ENCODE measurements at places on chromosomes 11 and 22. TPM values are rescaled to one million over a fixed set of nuclear protein-coding genes. Genes with fewer than 3 reads are reported as not detected.

Gene ZNF202
- total RNA-seq: 5.1 TPM

GRCh38 chr22:47160141-47160541, 397.7 kb downstream of the TBC1D22A start:
- DNase-seq: no peak

Gene ENTHD1
- not detected for total RNA-seq

DNA sequence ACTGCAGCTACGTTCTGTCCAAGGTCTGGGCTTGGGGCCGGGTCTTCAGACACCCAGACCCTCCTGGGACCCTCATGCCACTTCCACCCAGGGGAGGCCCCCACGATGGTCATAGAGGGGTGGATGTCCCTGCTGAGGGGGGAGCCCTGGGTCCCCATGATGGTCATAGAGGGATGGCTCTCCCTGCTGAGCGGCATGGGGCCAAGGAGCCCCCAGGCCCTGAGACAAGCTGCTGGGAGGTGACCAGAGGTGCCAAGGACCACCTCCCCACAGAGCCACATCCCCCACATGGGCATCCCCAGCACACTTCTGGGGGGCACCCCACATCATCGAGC, 7.2 kb downstream of the MUC5B start:
- no peak for DNase-seq

GRCh38 chr11:15852179-15852578, 504.2 kb downstream of the SOX6 start:
- DNase-seq: no peak

Gene SORL1
- 26.9 TPM for total RNA-seq

GRCh38 chr22:44172370-44173108, 8.2 kb upstream of the PARVG start:
- DNase-seq: no peak

Gene MTA2
- 55.3 TPM for total RNA-seq

Gene COMMD9
- total RNA-seq: 22.9 TPM

- peak; percentile 48 for DNase-seq
Observed at GRCh38 chr11:77191823-77192495, 63.9 kb downstream of the MYO7A start.

GRCh38 chr11:122165607-122166371, 49.8 kb upstream of the BLID start:
- DNase-seq: no peak

Gene SAA4
- 84.9 TPM for total RNA-seq

Gene PLAAT4
- 4.4 TPM for total RNA-seq

DNA sequence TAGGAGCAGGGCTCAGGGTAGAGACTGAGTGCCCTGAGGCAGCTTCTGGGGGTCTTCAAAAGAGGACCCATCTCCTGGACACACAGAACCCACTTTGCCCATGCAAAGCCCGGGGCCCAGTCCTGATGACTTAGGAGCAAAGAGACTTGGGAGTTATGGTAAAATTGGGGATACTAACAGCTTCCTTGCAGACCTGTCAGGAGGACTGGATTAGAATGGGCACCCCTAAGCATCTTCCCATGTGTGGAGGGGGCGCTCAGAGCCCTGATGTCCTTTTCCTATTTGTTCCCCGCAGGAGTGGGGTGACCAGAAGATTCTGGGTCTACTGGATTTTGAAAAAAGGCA, 100.0 kb downstream of the WNT7B start:
- no peak for DNase-seq

DNA sequence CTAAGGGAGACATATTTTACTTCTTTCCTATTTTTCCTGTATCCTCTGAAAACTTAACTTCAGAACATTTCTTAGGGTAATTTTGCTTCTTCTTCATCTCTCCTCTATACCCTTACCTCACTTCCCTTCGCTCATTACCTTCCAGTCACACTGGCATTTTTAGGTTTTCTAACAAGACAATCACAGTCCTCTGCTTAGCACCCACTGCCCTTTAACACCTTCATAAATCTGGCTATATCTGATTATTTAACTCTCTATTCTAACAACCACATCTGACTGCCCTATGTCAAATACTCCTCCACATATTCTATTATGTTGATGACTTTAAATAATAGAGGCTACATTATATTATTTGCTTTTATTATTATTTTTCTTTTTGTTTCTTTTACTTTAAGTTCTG, 1058.0 kb upstream of the CNTN5 start:
- no peak for DNase-seq

- DNase-seq: no peak
Observed at GRCh38 chr11:94151903-94152677, 23.4 kb downstream of the PANX1 start.

GRCh38 chr22:48530666-48531065, 1297.0 kb downstream of the BRD1 start:
- DNase-seq: no peak

Data from liver (tissue), 10 donors.